ENCODE measurements at places on chromosomes 3 and 15.

DNA sequence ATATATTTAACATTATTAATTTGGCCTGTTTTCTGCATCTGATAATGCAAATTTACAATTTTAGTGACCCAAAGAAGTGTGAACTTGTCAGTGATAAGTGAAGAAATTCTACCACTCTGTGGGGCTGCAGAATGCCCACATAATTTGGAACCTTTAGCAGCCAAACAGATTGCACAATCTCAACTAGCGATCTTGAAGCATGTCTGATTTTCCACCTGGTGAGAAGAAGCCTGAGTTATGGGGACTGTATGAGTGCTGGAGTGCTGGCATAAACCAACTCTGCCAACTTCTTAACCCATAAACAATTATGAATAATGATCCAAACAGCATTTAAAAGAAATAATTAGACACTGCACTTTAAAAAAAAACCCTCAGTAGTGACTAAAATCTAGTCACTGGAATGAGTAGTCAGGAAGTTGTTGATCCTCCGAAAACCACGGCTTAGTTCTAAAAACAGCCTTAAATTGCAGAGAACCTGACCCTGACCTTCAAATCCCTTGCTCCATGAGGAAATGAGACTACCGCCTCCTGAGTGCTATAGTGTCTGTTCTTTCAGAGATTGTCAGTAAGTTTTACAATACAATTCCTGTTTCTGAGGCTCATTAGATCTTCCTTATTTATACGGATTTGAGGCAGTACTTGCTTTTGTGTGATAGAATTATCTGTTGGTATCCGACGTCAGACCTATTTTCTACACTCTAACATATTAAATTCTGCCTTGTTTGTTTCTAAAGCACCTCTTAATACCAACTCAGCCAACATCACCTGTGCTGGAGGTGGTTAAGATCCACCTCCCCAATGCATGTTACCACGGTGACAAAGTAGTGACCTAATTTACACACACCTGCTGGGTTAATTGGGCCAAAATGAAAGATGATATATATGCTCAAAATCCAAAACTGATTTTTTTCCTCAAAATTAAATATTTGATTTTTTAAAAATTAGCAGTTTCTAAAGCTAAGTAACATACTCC, 267.7 kb downstream of the ZBTB20 start:
- DNase-seq, result peak; percentile 66

DNA sequence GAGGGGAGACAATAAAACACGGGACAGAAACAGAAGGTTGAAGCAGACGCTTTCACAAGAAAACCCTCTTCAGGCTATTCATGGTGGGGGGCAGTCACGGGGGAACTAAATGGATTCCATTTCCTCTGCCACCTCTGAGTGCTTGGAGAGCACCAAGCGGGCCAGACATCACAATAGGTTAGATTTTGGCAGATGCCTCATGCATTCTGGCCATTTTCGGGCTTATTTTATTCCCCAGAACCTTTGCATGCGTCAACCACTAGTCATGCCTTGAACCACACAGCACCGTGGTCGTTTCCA, 82.2 kb downstream of the RORA start:
- no peak for DNase-seq

GRCh38 chr15:59688423-59688781, 718 bp downstream of the BNIP2 start:
- no peak for DNase-seq

DNA sequence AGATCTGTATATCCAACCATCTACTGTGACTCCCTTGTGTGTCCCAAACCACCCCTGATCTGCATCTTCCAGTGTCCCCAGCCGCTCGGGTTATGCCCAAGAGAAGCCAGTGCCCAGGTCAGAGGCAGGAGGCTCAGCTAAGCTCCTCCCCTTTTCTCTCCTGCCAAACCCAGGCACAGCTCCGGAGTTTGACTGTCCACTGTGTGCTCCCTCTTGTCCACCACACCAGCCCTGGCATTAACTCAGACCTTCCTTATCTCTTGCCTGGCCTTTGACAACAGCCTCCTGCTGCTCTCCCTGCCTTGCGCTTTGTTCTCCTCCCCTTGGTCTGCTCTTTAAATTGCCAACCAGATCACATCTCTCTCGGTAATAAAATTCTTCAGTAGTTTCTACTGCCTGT, 39.3 kb downstream of the DGKG start:
- no peak for DNase-seq
